ENCODE measurements at places on chromosomes 4 and X.

GRCh38 chr4:140556372-140557085 lies 12.2 kb downstream of the UCP1 start:
- DNase-seq, result no peak

DNA sequence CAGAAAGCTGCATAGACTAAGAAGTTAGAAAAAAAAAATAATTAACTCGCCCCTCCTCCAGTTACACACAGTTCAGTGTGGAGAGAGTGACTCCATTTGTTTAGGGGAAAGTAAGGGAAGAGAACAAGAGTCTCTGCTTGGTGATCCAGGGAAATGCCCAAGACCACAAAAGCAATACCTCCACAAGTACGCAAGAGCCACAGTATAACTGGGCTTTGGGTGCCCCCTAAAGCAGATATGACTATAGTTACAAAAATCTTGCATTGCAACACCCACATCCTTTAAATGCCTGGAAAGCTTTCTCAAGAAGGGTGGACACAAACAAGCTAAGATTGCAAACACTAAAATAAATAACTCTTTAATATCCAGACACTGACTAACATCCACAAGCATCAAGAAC lies 164.2 kb upstream of the NRK start:
- DNase-seq, result no peak

GRCh38 chr4:76606645-76607265 lies 171.7 kb downstream of the SHROOM3 start:
- DNase-seq, result no peak

DNA sequence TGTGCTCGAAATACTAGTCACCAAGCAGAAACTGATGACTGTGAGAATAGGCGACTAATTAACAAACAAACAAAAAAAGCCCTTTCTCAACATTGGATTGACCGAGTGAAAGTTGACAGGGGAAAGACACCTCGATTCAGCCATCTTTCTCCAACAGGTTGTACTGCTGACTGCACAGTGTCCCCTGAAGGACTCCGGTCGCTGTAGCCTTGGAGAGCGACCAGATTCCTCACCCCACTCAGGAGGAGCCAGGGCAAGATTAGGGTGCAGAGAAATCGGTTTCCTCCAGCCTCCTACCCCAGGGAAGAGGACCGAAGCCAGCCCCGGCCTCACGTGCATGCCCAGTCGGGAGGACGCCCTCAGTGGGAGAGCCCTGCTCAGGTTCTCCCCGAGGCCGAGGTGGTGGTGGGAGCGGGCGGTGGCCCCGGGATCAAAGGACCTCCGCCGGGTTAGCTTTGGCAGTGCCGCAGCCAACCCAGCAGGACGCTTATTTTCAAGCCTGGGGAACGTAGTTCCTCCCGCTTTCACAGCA lies 1.1 kb upstream of the RAP1GDS1 start:
- DNase-seq, result no peak

- no peak for DNase-seq
Observed at GRCh38 chrX:149365061-149365460, 140.0 kb downstream of the IDS start.

DNA sequence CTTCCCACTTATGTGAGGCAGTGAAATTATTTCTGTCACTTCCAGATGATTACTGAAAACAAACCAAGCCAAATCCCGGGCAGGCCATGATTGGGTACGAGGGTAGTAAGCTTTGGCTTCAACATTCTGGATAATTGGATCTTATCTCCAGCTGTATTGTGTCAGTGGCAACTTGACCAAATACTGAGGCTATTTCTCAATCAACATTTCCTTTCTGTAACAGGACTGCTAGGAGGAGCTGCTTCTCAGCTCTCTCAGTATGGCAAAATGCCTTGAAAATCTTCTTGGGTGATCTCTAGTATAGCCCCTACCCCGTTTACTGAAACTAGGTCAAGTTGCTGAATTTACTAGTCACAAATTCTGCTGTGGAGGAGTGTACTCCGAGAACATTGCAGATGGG lies 169.3 kb upstream of the FRMPD4 start:
- no peak for DNase-seq

DNA sequence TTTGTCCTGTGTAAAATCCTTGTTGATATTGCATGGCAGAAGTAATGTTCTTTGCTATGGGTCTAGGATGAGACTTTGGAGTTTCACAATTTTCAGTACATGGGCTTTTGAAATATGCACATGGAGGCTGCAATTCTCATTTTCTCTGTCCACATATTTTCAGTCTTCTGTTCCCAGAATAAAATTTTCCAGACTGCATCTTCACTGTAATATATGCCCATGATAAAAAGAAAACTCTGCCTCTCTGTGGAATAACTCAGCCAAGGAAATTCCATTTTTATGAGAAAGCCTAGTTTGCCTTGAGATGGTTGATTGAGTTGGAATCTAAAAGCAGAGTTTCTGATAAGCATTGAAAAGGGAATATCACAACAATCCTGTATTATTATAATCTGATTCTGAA lies 601.4 kb upstream of the AADAT start:
- DNase-seq, result no peak

GRCh38 chr4:147863111-147863747 lies 131.3 kb downstream of the ARHGAP10 start:
- no peak for DNase-seq
